ENCODE measurements at places on chromosomes 11 and 22.

DNA sequence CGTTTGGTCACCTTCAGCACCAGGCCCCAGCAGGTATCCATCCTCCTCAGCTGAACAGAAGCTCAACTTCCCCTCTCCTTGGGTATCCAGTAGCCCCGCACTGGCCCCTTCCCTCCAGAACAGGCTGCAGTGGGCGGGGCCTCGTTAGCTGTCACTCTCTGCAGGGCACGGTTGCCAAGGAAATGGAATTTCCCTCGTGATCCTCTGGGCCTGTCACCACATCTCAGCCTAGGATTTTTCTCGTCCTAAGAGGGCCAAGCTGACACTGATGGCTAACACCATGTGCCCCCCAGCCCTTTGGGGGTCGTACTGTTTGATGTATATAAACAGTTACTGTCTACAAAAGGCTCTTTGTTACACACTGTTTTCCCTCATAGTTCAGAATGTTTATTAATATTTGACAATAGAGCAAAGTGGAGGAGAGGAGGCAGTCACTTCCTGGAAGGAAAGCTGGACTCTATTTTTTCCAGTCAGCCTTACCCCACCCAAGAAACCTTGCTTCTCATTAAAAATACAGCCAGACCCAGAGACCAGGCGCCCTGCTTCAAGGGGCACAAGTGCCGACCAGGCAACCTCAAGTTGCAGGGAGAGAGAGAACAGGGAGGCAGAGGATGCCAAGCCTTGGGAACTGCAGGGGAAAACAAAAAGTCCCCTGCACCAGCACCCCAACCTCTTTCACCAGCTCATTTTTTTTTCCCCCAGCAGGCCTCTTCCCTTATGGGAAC lies 44.5 kb downstream of the FEZ1 start:
- no peak for DNase-seq

- DNase-seq: no peak
Observed at GRCh38 chr11:74926304-74927030, 22.4 kb downstream of the XRRA1 start.

- DNase-seq: no peak
Observed at GRCh38 chr11:126109941-126110731, 47.5 kb upstream of the CDON start.

GRCh38 chr22:29914165-29914564 lies 31.2 kb downstream of the MTMR3 start:
- no peak for DNase-seq

DNA sequence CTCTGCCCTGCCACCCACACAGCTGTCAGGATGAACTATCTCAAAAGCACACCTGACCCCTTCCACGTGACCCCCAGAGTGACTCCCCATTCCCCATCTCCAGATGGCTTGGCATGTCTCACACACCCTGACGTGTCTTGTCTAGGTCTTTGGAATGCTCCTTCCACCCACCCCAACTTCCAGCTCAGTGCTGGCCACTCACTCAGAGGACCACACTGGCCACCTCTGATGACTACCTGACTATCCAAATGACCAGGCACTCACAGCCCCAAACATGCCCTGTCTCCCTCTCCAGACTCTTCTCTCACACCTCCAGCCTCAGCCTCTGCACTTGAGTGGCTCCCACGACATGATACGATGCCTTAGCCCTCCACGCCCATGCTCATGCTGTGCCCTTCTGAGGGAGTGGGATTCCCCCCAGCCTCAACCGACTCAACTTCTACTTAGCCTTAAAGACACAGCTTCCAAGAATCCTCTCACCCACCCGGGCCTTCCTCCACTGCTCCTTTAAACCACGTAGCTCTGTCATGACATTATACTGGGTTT lies 259.4 kb downstream of the BUD13 start:
- no peak for DNase-seq

DNA sequence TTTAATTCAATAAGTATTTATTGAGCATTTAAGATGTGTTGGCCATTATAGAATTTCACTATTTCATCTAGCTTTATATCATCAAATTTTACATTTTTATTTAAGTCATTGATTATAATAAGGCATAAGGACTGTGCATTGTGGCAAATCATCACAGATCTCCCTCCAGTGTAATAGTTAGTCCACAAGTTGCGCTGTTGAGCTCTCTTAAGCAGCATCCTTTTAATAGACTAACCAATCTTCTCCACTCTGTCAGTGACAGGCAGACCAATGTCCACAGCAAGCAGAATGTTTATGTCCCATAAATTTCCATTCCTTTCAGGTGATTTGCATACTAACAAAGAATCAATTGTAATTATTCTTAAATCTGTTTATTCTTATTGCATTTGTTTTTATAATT lies 595.3 kb upstream of the CCDC90B start:
- no peak for DNase-seq

DNA sequence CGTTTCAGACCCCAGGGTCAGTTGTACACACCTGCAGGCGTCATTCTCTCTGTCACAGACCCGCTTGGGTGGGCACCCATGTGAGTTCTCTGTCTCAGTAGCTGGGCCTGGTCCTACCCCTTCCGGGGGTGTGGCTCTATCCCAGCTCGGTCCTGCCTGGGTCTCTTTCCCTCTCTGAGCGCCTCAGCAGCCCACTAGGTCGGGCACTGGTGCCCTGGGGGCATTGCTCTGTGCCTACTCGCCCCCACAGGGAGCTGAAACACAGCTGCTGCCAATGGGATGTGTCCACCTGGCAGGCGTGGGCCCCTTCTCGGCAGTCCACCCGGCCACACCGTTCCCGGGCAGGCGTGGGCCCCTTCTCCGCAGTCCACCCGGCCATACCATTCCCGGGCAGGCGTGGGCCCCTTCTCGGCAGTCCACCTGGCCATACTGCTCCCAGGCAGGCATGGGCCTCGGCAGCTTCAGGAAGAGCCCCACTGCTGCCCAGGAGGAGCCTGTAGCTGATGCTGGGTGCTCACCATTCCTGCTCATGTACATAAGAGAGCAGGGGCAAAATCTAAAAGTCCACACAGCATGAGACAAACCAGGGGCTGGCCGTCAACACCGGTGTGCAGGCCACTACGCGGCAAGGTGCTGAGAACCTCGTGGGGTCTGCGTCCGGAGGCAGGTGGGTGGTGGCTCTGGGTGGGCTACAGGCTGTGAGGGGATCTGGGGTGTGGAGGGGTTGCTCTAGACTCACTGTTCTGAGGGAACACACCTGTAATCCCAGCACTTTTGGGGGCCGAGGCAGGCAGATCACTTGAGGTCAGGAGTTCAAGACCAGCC lies 12.3 kb downstream of the MLC1 start:
- DNase-seq: no peak

DNA sequence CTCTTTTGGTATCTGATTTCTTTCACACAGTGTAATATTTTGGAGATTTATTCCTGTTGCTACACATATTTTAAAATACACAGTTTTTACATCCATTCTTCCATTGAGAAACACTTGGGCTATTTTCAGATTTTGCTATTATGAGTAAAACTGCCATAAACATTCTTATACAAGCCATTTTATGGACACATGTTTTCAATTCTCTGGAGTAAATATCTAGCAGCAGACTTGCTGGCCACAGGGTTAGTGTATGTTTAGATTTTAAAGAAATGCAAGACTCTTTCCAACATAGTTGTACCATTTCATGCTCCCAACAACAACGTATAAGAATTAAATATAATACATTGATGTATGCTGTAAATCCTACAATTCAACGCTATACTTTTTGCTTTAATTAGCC lies 360.8 kb upstream of the PITPNB start:
- DNase-seq: no peak

GRCh38 chr22:27775758-27776649 lies 25.6 kb downstream of the MN1 start:
- no peak for DNase-seq

GRCh38 chr11:17691976-17692375 lies 27.4 kb upstream of the MYOD1 start:
- DNase-seq: no peak

DNA sequence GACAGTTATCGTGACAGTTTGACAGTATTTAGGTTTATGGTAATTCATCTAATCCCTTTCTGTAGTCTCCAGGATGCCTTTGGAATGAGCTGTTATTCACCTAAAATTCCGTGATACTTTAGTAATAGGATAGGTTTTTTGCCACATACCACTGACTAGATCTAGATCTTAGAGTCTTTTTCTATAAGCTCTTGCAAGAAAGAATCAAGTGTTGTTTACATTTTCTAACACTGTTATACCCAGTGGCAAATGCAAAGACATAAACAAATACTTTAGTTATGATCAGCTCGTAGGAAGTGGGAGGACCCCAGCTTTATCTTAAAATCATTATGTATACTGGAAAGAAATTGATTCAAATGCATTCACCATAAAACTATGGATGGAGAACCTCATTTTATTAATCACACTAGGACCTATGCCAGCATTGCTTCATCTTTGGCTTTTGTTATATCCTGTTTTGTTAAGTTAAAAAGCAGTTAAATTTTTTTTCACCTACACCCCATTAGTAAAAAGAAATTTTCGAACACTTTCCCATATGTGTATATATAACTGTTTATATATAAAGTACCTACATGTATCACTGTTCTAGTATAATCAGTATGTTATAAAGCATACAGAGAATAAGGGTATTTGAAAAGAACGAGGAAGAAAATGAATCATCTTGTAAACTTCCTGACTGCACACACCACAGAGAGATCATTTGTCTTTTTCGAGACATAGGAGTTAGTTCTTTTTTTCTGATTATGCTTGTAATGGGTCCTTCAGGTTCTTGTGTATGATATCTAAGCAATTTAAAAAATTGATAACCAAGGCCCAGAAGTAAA lies 60.9 kb downstream of the PDHX start:
- no peak for DNase-seq

GRCh38 chr11:75103380-75104026 lies 6.8 kb upstream of the OR2AT4 start:
- no peak for DNase-seq

GRCh38 chr11:128196235-128196634 lies 391.1 kb downstream of the ETS1 start:
- no peak for DNase-seq

All from forelimb muscle (tissue), 1 donor.